ENCODE measurements at places on chromosomes 3 and 15.

DNA sequence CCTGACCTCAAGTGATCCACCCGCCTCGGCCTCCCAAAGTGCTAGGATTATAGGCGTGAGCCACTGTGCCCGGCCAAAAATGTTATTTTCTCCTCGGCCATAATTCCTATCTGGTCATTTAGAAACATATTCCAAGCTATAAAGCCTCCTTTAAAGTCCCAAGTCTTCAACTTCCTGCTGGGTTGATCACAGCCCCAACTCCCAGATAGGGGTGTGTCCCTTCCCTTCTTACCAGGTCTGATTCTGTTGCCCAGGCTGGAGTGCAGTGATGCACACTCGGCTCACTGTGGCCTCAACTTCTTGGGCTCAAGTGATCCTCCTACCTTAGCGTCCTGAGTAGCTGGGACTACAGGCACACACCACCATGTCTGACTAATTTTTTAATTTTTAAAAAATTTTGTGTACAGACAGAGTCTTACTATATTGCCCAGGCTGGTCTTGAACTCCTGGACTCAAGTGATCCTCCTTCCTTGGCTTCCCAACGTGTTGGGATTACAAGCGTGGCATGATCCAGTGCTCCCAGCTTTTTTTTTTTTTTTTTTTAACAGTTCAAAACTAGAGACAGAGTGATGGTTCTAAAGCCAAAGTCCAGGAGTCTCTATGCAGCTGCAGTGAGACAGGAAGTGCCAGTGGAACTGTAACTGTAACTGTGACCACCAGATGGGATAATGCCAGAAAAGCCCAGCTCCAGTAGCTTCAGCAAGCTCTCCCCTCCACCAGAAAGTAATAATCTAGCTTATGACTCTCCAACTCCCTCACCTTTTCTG, 8.2 kb upstream of the PRKAR2A start:
- DNase-seq, result no peak

DNA sequence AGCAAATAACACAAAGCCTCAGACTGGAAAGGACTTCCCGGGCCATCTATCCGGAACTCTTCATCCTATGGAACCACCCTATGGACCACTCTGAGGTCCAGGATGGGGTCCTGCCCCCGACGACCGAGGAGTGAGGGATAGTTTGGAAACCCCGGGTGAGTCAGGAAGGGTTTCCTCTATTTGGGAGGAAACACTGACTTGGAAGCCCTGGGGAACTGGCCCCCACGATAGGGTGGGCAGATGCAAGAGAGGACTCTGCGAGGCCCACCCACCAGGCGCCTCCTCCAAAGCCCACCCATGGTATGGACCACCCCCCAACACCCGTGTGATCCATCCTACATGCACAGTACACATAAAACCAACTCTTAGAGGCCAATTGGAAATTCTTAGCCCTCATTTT, 69.4 kb downstream of the CPN2 start:
- no peak for DNase-seq

- no peak for DNase-seq
Measured at GRCh38 chr3:171184372-171184771, 157.9 kb upstream of the SLC2A2 start.

DNA sequence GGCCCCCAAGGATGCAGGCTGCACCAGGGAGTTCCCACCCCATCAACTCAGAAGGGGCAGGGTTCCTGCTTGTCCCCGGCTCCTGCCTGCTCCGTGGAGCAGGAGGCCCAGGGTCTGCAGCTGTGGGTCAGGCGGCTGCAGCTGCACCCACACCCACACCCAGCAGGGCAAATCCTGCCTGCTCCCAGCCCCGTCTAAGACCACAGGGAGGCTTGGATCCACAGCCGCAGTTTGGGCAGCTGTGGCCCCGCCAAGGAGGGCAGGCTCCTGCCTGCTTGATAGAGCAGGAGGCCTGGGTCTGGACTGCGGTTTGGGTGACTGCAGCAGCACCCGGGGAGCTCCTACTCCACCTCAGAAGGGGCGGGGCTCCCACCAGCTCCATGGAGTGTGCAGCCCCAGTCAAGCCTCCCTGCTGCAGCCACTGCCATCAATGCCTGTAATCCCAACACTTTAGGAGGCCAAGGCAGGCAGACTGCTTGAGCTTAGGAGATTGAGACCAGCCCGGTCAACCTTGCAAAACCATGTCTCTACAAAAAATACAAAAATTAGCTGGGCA, 163.6 kb downstream of the OSBPL10 start:
- no peak for DNase-seq

GRCh38 chr3:193124861-193125260, 116.2 kb upstream of the PLAAT1 start:
- DNase-seq, result no peak

DNA sequence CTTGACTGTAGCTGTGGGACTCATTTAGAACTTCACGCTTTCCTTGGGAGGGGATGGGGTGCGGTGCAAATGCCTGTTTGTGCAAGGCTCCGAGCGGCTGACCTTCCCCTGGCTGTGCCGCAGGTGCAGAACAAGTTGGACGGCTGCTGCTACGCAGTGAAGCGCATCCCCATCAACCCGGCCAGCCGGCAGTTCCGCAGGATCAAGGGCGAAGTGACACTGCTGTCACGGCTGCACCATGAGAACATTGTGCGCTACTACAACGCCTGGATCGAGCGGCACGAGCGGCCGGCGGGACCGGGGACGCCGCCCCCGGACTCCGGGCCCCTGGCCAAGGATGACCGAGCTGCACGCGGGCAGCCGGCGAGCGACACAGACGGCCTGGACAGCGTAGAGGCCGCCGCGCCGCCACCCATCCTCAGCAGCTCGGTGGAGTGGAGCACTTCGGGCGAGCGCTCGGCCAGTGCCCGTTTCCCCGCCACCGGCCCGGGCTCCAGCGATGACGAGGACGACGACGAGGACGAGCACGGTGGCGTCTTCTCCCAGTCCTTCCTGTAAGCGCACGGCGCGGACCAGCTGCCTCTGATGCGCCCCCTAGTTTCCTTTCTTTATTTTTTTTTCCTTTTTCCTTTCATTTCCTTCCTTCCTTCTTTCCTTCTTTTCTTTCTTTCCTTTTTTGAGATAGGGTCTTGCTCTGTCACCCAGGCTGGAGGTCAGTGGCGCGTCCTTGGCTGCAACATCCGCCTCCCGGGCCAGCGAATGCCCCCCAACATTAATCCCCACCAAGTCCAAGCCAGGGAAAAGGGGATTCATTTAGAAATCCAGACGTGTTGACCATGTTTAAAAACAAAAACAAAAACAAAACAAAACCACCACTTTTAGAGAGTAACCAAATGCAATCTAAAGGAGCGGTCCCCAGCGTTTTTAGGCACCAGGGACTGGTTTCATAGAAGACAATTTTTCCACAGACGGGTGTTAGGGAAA, 42.7 kb downstream of the EIF2AK4 start:
- DNase-seq, result no peak

- no peak for DNase-seq
Measured at GRCh38 chr3:170815340-170815739, 54.7 kb downstream of the RPL22L1 start.

GRCh38 chr3:43019006-43019809, 40.1 kb downstream of the GASK1A start:
- no peak for DNase-seq

DNA sequence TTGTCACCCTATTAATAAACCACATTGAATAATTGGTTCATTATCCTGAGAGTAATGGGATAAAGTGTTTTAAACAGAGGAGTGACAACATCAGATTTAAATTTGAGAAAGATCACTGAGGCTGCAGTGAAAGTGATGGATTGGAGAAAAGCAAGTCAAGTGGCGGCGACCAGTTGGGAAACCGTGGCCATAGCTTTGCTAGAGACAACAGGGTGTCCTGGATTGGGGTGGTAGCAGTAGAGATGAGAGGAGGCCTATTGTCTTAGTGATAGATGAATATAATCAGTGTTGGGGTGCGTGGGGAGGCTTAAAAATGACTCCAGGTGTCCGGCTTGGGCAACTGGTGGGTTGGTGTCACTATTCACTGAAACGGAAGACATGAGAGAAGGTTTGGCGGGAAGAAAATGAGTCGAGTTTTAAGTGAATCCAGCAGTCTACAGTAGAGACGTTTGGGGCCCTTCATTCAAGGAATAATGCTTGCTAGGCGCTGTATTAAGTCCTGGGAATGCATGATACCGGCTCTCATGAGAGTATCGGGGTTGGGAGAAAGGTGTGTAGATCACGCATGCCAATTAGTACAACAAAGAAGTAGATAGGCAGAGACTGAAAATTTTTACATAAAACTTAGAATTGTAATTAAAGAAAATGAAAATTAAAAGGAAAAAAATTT, 819 bp downstream of the NEK4 start:
- DNase-seq, result no peak

DNA sequence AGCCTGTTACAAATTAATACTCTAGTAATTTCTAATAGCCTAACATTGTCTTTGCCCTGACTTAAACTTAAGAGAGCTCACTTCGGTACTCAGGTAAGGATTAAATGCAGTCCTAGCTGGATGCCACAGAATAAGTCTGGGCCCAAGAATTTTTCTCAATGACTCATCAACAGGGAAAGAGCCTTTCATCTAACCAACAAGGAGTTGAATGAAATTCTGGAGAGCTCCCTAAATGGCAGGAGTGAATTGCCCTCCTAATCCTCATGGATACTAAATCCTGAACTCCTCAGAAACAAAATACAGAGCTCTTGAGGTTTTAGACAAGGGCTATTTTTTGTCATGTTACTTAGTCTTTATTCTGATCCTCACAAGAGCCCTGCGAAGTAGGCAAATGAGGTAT, 159.5 kb downstream of the PLCH1 start:
- DNase-seq, result no peak

GRCh38 chr3:94440767-94441493, 378.1 kb downstream of the NSUN3 start:
- no peak for DNase-seq
